Left lung (tissue), 14 donors: ENCODE measurements at places on chromosomes 2 and 18.
A peak's percentile ranks its signal among the peaks of the same experiment; 100 is the strongest.

GRCh38 chr2:167127135-167127534 is 238.9 kb downstream of the XIRP2 start:
- DNase-seq, result no peak

- no peak for DNase-seq
These were observed 17.6 kb downstream of the PMAIP1 start for GRCh38 chr18:59917422-59917821.

DNA sequence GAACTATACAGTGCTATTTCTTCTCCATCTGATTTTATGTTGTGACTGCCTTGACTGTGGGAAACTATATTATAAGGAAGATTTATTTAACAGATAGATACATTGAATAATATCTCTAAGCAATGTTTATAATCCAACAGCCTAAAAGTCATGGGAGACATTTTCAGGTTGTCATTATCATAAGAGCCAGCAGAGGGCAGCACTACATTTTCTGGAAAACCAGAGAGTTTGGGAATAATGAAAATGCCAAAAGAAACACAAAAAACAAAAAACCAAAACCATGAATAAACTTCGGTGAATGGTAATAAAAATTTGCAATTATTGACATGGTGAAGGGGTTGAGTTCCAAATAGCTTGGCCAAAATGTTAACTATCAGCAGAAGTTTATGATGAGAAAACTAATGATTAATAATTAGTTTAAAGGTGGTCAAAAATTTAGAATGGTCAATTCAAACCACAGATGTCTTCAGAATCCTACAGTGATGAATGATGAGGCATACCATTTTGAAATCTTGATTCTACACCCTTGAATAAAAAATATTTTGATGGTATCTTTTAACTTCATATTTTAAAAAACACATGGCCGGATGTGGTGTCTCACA is 4.7 kb downstream of the EEF1B2 start:
- DNase-seq, result no peak

- peak; percentile 89 for DNase-seq
These were observed 182.0 kb downstream of the TCF4 start for GRCh38 chr18:55405893-55406406.

DNA sequence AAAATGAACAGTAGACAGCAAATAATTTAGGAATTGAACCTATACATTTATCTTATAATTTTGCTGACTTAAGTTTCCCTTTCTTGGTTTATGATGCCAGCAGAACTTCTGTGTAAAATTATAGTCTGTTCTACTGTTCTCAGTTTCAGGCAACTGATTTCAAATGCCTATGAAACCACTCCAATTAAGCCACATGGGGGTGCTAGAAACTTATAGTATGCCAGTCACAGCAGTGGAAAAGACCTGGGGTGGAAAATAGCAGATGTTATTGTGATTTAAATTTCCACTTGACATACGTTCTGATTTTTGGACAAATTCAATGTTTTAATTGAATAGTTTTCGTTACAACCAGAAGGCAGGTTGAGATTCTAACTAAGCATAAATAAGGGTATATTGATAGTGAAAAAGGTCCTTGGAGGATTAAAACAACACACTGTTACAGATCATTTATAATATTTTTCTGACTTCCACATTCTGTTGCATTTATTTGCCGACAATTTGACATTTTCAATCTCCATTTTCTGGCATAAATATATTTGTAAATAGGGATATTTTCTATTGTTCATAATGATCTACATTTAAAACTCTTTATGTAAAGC is 61.4 kb downstream of the CPS1 start:
- DNase-seq, result peak; percentile 43

- no peak for DNase-seq
These were observed 41.1 kb upstream of the REG3G start for GRCh38 chr2:78984386-78984785.

DNA sequence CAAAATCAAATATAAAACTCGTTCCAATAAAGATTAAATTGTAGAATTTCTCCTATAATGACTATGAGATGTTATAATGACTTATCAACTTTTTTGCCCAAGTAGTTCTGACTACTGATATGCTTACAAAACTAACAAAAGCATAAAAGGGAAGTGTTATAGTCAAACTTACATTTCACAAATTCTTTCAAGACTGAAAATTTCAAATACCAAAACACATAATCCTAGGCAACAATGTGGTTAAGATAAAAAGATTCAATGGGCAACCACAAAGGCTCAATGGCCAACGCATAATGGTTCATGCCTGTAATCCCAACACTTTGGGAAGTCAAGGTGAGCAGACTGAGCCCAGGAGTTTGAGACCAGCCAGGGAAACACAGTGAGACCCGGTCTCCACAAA is 135.7 kb downstream of the USP34 start:
- no peak for DNase-seq

DNA sequence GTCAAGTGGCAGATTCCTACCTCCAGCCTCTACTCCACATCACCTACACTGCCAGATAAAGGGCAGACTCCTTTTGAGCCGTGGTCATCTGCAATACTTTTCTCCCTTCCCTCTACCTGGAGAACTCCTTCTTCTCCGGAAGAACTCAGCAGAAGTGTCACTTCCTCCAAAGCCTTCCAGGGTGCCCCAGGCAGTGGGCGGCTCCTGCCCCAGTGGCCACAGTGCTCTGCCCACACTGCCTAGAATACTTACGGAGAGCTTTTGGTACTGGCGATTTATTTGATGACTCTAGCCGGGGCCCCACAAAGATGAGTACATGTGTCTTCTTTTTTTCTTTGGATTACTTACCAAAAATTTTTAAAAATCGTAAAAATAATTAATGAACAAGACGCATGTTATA is 39.7 kb downstream of the FOSL2 start:
- no peak for DNase-seq

DNA sequence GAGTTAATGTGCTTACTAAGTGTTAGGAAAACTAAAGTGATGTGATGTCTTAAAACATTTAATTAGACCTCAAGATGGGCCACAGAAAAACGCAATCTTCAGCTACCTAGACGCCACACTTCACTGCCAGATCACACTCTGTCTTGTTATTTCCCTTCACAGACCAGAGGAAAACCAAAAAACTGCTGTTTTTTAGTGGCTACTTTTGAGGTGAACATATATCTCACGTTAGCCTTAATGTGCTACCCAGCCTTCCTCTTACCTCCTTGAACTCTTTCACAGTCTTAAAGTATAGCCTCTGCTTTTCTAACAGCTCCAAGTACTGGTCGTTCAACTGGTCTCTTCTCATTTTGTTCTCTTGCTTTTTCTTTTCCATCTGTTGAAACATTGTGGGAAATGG is 83.1 kb downstream of the CCDC93 start:
- no peak for DNase-seq

DNA sequence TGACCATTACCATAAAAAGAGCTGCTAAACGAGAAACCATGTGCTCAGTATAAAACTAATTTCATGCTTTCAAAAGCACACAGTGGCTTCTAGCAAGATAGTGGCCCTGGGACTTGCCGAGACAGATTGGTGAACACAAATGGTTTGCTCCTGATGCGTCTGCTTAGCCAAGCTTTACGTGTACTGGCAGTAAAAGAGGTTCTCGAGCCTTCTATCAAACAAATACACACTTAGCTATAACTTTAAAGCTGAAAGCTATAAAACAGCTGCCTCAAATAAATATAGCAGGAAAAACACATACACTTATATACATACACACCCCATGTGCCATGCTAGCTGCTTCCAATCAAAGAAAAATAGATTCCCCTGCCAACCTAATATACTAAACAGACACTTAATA is 117.0 kb downstream of the ZNF385B start:
- DNase-seq, result peak; percentile 60

GRCh38 chr2:19490846-19491435 is 132.5 kb upstream of the OSR1 start:
- no peak for DNase-seq

DNA sequence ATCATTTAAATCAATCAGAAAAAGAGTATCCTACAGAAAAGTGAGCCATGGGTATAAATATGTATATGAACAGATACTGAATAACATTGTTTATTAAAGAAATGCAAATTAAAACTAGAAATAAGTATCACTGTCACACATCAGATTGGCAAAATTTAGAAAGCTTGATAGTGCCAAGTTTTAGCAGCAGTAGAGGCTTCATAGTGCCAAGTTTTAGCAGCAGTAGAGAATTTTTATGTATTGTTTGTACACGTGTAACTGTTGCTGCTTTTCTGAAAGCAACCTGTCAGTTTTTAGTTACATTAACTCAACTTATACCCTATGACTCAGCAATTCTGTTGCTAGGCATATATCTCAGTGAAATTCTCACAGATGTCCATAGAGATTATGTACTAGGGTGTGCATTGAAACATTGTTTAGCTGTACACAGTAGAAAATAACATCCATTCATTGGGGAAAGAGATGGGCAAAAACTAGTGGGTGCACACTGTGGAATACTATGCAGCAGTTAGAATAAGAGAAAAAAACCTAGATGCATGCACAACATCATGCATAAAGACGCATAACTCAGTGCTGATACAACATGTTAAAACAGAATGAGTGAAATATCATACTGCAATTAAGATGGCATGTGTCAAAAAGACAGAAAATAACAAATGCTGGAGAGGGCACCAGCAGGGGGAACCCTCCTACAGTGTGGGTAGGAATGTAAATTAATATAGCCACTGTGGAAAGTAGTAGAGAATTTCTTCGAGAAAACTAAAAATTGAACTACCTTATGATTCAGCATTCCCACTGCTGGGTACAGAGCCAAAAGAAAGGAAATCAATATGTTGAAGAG is 294.5 kb upstream of the NT5C1B start:
- no peak for DNase-seq

DNA sequence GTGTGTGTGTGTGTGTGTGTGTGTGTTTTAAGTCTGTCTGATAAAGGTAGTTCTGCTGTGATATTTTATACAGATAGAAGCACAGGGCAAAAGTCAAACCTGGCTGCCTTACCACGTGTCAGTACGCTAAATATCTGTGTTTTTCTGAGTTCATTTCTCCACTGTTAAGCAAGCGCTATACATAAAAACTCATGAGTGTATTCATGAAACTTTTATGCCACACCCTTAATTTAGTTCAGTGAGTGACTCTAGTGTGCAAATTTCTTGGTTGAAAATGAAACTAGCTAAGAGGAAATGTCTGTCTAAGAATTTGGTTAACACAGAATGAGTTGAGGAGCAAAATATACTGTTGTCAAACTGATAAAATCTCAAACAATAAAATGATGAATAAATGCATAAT is 11.2 kb downstream of the CASP10 start:
- DNase-seq, result no peak

- no peak for DNase-seq
These were observed 68.7 kb upstream of the MC2R start for GRCh38 chr18:13984080-13984479.

DNA sequence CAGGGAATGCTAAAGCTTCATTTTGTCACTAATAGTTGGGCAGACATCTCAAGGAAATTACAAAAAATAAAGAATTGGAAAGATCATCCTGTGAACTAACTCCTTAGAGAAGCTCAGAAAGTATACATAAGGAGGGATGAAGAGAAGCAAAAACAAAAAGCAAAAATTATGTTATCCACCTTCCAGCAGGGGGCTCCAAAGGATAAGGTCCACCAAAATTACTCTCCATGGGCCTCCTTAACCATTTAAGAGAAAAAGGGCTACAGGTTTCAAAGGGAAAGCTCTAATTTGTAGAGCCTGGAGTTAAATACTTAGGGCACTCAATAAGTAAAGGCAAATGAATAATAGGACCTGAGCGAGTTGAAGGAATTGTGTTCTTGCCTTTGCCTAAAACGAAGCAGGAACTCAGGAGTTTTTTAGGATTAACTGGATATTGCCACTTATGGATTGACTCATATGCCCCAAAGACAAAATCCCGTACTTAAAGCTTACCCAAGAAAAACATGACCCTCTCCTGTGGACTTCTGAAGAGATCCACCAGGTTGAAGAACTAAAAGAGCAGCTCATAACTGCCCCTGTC is 1167.9 kb downstream of the DSC3 start:
- peak; percentile 38 for DNase-seq

DNA sequence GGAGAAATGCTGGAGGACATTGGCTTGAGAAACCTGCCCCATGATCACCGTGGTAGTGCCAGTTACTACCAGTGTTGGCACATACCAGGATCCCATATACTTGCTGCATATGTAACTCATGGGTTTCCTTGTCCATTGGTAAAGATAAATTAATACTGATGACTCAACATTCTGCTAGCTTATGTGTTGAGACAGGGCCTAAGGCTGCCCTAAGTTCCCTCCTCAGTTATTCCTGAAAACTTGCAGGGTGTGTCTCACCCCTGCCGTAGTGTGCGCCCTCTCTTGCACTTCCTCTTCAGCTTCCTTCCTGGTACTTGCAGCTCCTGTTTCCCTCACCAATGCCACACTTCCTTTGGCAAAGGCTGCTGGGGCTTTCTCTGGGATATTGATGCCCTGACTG is 4.3 kb upstream of the INO80C start:
- no peak for DNase-seq

- DNase-seq, result no peak
These were observed 11.5 kb downstream of the TRIP12 start for GRCh38 chr2:229910147-229910831.

- no peak for DNase-seq
These were observed 105.9 kb downstream of the HIBCH start for GRCh38 chr2:190213441-190214335.

DNA sequence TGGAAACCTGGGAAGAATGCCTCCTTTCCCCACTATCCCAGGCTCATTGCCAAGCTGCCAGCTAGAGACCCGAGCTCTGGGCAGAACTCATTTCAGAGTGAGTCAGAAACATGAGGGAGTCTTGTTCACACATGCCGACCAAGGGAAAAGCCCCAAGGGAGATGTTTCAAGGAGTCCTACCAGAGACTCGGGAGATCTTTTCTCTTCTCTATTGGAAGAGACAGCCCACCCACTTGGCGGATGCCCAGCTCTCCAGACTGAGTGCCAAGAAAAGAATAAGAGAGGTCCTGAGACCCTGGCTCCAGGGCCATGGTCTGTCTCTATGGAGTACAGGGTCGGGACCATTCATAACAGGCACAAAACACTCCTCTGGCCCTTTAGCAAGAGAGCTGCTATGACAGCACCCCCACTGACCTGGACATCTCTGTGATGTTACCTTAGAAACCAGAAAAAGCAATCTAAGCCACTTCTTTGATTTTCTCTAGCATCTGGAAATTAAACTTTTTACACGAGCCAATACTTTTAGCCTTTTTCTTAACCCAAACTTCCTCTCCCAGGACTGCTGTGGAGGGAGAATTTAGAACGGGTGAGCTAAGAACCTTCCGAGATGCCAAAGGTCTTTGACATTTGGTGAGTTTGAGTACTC is 18.5 kb upstream of the IGFBP5 start:
- no peak for DNase-seq

GRCh38 chr2:156800065-156800653 is 364.0 kb downstream of the GPD2 start:
- DNase-seq, result no peak

DNA sequence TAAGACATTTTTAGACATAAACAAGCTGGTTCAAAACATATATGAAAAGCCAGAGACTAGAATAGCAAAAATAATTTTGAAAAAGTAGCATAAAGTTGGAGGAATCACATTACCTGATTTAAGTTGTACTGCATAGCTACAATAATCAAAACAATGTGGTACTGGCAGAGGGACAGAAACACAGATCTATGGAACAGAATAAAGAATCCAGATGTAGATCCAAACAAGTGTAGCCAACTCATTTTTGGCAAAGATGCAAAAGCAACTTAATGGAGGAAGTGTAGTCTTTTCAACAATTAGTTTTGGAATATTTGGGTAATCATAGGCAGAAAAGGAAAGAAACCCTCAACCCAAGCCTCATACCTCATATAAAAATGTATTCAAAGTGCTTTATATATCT is 278.7 kb upstream of the ZNF521 start:
- DNase-seq, result no peak
